Cerebellar cortex (tissue), 1 donor: ENCODE measurements at places on chromosomes 3 and 15.

GRCh38 chr15:27087651-27088583 is 116.9 kb downstream of the GABRG3 start:
- DNase-seq, result no peak

DNA sequence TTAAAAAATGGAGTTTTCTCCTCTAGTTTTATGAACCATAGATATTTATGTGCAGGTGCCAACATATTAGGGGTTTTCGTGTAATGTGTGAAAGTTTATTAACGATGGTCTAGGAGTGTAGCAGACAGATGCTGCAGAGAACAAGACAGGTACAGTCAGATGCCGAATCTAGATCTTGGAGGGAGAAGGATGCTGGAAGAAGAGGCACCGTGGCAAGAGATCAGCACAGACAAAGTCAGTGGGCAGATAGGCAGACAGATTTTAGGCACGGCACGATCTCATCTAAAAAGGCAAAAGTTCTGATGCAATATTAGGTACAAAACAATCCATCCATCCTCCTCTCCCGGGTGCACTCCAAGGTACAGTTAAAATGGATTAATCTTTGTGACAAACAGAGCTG is 161.6 kb downstream of the TIGIT start:
- peak; percentile 69 for DNase-seq

DNA sequence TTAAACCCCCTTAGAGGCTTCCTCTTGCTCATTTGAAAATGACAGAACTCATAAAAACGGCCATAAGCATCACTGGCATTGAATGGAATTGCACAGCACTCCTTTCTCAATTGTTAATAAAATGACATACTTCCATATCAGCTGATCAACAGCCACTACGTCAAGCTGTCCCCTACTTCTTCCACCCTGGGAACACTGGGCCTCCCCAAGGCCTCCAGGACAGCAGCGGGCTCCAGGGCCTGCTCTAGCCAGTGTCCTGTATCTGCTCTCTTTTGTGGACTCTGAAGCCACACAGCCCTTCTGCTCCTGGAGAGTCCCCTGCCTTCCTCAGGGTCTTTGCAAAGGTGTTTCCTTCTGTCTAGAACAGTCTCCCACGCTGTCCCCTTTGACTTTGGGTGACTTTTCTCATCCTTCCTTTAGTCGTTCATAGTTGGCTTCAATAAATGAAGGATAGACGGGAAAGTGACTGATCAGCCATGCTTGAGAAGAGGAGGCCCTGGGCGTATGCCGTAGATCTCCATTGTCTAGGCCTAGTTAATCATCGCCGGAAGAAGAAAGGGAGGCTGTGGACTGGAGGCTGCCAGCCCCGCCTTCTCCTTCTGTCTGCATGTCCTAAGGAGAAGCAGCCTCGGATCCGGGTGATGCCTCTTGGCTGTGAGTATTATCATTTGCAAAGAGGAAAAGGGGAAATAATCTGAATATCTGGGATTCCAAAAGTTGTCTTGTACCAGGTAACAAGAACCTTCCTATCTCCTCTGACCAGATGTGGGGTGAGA is 4.7 kb upstream of the THSD4 start:
- DNase-seq, result no peak

DNA sequence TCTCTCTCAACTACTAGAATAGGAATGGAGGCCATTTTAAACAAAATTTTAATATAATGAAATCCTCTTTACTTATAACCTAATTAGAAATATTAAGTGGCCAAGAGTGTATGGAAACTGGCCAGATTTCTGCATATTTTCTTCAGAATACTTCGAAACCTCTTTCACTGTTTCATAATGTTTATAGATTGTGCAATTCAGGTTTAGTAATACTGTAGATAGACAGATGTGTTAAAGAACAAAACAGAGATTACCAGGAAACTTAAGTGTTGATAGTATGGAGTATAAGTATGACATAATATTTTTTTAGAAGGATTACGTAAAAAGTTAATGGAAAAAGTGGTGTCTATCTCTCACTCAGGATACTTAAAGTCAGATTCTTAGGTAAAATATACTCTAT is 4.7 kb downstream of the ABHD5 start:
- no peak for DNase-seq

DNA sequence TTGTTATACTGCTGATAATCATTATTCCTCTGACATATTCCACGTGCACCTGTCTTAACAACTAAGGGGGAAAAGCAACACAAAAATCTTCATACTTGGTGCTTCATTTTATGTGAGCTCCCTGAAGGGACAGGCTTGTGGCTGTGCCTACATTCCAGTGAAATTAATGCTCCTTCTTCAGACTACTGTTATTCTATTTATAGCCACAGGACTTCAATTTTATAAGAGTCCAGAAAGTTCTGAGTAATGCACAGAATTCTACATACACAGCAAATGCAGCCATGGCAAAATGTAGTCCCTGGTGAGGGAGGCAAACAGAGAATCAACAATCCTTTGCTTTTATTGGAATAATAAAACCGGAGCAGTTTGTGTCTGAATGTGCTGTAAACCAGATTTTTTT is 417.1 kb downstream of the RBMS3 start:
- no peak for DNase-seq

DNA sequence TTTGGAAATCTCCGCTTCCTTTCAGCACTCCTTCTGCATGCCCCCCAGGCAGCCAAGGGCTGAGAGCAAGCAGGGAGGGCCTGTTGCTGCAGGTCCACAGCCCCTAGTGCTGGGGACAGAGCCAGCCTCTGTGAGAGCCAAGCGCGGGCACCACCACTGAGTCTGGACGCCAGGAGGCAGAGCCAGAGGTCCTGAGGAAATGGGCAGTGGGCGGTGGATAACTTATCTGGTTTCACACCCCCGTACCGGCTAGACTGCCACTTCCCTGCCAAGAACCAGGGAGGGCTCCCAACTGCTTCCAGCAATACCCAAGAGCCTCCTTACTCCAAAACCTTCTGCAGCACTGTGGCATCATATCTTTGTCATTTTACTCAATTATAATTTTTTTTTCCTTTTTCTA is 141.6 kb upstream of the IGF1R start:
- DNase-seq, result no peak

DNA sequence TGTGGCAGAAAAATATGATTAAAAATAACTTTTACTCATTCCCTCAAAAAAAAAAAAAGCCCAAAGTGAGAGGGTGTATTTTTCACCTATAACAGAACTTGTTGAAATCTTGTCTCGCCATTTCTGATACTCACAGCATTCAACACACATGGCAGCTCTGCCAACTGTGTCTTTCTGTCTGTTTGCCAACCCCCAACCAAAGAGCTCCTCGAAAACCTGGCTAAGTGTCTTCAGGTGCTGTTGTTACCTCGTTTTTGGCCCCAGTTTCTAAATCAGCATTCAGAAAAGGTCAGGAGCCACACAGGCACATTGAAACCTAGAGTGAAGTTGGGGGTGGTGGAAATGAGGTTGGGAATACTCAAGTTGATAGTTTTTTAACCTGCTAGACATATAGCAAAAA is 123.5 kb downstream of the TMEM108 start:
- DNase-seq, result no peak

GRCh38 chr3:46186471-46187340 is 21.4 kb downstream of the CCR1 start:
- DNase-seq, result no peak

- DNase-seq, result no peak
These were observed 397.4 kb upstream of the AZI2 start for GRCh38 chr3:28745916-28746617.

DNA sequence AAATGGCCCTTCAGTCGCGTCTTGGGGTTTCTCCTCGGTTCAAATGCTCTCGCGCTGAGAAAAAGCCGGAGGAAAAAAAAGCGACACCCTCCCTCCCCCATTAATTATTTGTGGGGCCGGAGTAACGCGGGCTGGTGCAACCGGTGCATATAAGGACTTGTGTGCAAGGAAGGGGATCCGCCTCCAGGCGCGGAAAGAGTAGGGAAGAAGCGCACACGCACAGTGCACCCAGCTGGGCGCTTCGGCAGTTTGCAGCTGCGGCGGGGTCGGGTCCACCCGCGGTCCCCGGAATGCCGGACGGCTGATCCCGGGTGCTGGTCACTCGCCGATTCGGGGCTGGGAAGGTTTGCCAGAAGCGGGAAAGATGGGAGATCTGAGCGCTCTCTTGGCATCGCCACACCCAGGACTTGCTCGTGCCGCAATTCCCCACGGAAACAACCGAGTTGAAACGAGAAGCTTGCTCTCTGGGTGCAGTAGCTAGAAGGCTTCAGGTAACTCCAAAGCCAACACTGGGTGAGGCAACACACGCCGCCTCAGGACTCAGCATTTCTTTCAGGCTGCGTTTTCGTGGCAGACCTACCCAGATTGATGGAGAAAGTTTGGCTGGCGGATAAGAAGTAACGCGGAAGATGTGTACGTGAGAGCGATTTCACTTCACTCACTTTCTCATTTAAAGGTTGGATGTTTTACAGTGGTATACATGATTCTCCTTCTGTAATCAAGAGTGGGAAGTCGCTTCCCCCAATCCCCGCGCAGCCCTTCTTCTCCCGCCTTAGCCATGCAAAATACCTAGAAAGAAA is 720 bp upstream of the TNIK start:
- DNase-seq, result peak; percentile 46

DNA sequence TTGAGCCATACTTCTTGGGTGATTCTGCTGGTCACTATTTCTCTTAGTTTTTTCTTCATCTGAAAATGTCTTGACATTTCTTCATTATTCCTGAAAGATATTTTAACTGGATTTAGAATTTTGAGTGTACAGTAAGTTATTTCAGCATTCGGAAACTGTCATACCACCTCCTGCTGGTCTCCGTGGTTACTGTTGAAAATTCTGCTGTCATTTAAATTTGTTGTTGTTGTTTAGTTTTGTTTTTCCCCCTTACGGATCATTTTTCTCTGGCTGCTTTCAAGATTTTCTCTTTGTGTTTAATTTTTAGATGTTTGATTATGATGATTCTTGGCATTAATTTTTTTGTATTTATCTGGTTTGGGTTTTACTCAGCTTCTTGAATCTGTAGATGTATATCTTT is 100.5 kb downstream of the CHRNA7 start:
- DNase-seq, result no peak

- DNase-seq, result no peak
These were observed 67.0 kb downstream of the EDEM1 start for GRCh38 chr3:5254281-5255048.

DNA sequence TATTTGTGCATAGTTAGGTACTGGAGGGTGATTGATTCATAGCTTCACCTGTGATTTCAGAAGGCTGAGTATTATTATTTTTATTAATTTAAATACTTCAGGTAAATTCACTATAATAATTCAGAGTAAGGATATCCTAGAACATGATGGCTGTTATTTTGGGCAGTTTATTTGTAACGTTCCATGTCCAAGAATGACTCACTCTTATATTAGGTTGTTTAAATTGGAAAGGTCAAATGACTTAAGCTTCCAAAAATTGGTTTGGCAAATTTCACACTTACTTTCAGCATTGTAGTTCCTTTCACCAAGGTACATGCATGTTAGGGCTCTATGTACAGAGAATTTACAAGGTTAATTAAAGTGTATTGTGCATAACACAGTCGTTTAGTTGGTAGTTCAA is 120.2 kb downstream of the EPHA3 start:
- no peak for DNase-seq

DNA sequence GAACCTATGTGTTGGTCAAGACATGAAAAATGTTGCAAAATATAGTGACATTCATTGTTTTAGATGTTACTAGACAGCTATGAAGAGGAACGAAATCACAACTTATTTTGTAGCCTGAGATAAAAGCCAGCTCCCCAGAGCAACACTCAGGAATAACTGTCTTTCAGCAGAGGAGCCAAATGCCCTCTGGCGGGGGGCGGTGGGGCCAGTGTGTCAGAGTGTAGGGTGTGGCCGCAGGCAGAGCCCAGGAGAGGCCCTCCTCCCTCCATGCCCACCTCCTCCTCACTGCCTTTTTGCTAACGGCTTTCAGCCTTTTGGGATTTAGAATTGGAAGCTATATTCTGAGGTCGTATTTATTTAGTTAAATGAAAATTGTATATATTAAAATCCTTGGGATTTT is 16.9 kb downstream of the APOD start:
- no peak for DNase-seq

GRCh38 chr3:138440121-138440521 is 5.7 kb downstream of the ESYT3 start:
- peak; percentile 17 for DNase-seq

DNA sequence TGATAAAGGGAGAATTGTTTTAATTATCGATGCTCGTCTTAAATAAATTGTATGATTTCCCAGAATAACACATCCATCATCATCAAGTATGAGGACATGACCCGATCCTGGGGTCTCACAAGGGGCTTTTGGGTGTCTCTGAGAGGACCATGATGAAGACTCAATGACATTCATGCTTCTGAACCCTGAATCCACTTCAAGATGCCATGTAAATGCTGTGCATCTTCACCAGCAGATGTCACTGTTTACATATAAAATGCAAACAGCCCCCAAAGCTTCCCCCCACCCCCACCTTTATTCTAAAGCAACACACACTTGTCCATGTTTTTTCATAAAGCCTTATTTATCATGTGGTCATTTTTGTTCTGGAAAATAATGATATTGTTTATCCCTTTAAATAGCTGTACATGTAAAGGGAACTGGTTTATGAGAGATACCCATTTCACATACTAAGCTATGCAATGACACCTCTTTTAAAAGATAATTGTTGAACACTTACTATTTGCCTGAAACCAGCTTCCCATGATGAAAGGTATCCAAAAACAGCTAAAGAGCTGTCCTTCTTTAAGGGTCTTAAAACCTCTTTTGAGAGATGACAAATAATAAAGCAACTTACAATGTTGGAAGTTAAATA is 69.7 kb upstream of the UBE3A start:
- DNase-seq, result peak; percentile 76

- no peak for DNase-seq
These were observed 127.1 kb upstream of the SMAD3 start for GRCh38 chr15:66938114-66938830.

DNA sequence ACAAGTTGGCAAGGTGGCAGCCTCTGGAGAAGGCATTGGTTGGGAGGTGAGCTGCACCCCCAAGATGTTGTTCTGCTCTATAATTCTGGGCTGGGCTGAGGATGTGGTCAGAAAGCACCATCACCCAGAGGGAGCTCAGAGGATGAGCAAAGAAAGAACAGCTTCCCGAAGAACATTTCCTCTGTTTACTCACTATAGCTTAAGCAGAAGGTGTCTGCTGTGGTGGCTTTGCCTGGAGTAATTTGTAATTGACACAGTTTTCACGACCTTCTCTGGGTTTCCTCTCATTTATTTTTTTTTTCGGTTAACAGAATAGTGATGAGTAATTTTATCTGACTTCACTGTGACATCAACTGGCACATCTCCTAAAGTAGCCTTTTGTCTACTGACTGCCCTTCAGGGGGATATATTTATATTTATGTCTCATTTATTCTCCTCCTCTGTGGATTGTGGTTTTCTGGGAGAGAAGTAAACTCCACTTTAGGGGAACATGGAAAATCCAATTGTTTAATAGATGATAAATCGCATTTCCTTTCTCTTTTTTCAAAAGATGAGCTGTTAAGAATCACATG is 49.5 kb upstream of the ABHD17C start:
- DNase-seq, result no peak

- no peak for DNase-seq
These were observed 7.1 kb upstream of the SLC30A4 start for GRCh38 chr15:45529613-45530012.

GRCh38 chr3:144868506-144868905 is 896.9 kb downstream of the DIPK2A start:
- DNase-seq, result no peak
